ENCODE measurements at places on chromosomes 13 and 19.

DNA sequence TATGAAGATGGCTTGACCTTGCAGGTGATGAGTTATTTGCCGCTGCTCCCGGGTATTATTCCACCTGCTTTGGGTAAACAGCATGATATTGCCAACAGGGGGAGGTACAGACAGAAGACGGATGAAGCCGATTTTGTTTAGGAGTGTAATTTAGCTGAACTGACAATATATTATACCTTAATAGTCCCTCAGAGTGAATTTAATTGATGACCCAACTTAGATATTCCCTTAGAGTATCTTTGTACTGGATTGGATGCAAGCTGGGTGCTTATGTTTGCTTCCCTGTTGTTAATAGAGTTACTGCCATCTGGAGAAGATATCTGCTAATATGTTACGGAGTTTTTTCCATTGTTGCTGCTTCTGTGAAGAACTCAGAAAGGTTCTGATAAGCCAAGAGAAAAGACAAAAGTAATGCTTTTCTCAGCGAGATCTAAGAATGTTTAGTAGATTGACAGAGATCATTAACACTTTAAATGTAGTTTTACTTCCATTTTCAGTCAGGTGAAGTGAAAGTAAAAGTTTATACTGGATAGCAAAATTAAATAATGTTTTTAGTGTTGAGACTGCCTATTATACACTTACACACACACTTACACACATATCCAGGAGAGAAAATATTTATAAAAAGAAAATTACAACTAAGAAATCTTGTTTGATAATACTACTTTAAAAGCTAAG lies 2220.8 kb upstream of the PCDH20 start:
- DNase-seq = no peak

- no peak for DNase-seq
Observed at GRCh38 chr19:10961073-10961860, 437 bp downstream of the SMARCA4 start.

GRCh38 chr19:48338253-48338755 lies 13.0 kb downstream of the EMP3 start:
- DNase-seq = no peak

- DNase-seq = peak; percentile 80
Observed at GRCh38 chr19:45079063-45079910, at the start of gene GEMIN7. Gene GEMIN7 (plus strand): TSS chr19:45079260. CDS start chr19:45090115, 10,855 bp downstream.

GRCh38 chr19:47581605-47582319 lies 8.8 kb upstream of the ZNF541 start:
- no peak for DNase-seq

- no peak for DNase-seq
Observed at GRCh38 chr13:78659450-78659730, 435 bp upstream of the OBI1 start.

Data from large intestine (tissue), 12 donors.